Suprapubic skin (tissue), 4 donors: ENCODE measurements at places on chromosomes 1 and 21.
A peak's percentile ranks its signal among the peaks of the same experiment; 100 is the strongest.

GRCh38 chr1:31765041-31765467 is 914 bp upstream of the ADGRB2 start:
- DNase-seq: no peak

DNA sequence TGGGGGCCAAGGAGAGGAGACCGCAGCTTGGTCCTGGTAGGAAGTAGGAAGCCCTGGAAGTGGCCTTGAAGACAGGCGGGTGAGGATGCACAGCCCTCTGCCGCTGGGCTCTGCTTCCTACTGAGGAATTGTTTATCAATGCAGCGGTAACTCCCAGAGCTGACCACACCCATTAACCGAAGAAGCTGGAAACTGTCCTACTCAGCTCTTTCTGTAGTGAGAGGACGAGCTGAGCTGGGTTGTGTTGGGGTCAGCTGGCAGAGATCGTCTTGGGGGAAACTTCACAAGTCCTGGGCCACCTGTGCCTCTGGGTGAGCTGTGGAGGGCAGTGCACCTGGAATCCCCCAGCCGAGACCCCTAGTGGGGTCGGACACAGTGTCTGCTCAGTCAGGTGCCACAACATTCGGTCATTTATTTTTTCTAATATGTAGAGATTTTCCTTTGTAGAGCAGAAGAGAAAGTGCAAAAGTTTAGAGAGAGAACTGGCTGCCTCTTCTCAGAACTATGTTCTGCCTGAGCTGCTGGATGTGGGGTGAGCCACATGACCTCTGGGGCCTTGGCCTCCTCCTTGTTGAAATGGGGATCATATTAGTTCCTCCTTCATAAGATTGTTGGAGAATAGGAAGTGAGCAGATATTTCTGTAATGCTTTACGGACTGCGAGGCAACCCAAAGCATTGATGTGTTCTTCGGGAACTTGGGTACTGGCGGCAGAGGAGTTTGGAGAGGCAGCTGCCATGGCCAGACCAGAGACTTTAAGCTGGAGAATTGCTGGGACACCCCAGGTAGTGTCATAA is 3.6 kb downstream of the NECAP2 start:
- DNase-seq: no peak

DNA sequence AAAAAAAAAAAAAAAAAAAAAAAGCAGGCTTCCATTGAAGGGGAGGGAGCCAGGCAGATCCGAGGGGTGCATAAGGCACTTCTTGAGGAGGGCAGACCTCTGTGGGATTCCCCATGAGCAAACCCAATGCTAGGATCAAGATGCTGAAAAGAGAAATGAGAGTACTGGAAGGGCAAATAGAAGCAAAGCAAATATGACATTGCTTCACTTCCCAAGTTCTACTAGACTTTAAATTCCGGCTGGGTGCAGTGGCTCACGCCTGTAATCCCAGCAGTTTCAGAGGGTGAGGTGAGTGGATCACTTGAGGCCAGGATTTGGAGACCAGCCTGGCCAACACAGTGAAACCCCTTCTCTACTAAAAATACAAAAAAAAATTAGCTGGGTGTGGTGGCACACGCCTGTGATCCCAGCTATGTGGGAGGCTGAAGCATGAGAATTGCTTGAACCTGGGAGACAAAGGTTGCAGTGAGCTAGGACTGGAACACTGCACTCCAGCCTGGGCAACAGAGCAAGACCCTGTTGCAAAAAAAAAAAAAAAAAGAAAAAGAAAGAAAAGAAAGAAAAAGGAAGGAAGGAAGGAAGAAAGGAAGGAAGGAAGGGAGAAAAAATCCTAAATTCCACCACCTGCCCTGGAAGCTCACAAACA is 23.1 kb upstream of the PALMD start:
- DNase-seq: no peak

DNA sequence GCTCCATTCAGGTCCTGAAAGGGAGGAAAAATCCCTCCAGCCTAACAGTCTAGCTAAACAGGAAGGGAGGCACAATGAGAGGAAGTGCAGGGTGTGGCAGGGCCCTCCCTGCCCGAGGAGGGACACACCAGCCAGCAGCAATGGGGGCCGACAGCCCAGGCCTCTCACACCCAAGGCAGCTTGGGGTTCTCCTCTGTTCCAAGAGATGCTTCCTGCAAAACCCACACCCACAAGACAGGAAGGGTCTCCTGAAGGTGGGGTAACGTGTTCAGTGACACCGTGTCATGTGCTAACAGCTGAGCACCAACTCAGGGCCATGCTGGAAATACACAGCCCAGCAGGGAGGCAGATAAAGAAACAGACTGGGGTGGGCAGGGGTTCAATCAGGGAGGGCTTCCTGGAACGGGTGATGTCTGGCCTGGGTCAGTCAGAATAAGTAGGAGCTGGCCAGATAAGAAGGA is 10.2 kb downstream of the ECE1 start:
- no peak for DNase-seq

DNA sequence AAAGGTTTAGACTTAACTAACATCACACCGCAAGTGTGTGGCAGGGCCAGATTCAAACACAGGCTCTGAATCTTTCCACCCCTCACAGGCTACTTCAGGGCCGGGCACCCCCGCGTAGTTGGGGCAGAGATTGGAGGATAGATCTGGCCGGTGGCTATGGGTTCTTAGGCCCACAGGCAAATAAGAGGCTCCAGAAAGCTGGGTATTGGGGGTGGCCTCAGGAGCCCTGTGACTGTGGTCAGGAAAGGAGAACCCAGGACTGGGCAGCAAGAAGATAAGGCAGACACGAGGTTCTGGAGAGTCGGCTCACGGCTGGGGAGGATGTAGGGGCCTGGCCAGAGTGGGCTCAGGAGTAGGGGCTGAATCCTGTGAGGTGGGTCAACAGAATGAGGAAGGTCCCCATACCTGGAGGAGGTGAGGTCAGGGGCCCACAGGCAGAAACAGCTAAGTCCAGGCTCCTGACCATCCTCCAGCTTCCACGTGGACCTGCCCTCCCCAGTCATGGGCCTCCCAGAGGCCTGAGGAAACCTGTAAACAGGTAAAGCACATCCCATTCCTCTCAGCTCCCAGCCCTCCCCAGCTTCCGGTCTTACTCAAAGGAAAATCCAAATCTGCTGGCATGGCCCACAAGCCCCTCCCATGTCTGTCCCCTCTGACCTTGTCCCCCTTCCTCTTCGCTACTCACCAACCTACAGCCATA is 306.2 kb downstream of the MATN1 start:
- peak; percentile 41 for DNase-seq

DNA sequence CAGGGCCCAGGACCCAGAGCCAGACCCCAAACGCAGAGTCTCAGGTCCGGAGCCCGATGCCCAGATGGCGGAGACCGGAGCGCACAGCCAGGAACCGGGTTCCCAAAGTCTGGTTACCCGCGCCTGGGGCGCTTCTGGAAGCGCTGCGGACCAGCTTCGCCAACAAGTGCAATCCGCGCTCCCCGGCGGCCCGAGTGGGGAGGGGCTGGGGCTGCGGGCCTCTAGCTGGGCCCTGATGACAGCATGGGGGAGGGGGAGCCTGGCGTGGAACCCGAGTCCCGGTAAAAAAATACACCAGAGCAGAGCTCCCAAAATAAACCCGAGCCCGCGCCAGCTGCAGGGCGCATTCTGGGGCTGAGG is 494 bp downstream of the NT5C1A start:
- no peak for DNase-seq

DNA sequence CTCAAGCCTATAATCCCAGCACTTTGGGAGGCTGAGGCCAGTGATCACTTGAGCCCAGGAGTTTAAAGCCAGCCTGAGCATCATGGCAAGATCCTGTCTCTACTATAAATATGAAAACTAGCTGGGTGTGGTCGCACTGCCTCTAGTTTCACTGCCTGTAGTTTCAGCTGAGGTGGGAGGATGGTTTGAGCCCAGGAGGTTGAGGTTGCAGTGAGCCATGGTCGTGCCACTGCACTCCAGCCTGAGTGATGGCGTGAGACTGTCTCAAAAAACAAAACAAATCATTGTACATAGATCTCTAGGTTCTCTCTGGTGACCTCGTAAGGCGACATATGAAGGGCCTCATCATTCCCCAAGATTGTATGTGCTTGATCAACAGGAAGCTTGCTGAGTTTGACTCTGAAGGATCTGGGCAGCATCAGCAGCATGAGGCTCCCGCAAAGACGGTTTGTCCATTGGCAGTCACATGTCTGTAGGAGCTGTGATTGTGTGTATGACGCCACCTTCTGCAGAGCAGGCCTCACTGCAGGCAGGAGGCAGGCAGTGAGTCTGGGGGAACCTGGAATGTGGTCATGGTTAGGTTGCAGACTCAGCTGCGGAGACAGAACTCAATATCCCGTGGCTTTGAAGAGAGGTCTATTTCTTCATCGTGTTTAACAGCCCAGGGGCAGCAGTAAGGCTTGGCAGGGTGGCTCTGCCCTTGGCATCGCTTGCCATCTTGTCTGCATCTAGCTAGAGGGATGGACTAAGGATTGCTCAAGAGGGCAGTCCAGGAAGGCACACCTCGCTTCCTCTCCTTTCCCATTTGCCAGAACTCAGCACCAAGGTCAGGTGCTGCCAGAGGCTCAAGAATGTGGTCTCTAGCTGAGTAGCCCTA is 14.0 kb downstream of the ATP5PO start:
- no peak for DNase-seq

DNA sequence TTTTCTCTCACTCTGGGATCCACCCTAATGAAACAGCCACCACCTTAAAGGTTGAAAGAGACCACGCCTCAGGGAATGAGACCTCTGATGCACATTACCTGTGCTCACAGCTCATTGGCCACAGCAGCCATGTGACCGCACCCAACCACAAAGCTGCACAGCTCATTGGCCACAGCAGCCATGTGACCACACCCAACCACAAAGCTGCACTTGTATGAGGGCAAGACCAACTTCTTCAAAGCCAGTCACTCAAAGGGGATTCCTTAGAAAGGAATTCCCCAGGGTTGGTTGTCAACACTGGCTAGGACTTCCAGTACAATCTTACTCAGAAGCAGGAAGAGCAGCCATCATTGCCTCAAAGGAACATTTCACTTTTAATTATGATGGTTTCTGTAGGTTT is 43.6 kb upstream of the PDE9A start:
- peak; percentile 65 for DNase-seq

DNA sequence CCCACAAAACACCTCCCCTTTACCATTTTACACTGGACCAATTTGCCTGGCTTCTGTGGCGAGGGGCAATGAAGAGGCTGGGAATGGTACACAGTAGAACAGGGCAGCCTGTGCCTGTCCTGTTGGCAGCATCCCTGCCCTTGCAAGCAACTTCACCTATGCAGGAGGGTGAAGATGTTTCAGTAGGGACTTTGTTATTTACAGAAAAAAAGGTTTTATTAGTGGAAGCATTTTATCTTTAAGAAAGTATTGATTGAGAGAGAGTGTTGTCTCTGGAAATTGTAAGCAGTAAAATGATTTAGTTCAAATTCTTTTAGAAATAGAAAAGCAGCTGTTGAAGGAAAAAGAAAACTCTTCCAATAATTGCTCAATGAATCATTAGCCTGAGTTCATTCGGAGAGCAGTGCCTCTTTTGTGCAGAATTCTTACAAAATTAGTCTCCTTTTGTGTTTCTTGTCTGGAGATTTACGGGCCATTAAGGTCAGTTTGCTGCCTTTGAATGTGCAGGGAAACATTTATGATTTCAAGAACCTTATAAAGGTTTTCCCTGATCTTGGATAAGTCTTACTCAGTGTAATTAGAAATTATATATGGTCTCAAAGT is 49.1 kb downstream of the HHAT start:
- DNase-seq: no peak

GRCh38 chr21:34969423-34970166 is 79.5 kb downstream of the RUNX1 start:
- DNase-seq: no peak

GRCh38 chr1:929712-930632 is 6.2 kb downstream of the SAMD11 start:
- no peak for DNase-seq

GRCh38 chr1:6982860-6983259 is 197.6 kb downstream of the CAMTA1 start:
- DNase-seq: no peak

DNA sequence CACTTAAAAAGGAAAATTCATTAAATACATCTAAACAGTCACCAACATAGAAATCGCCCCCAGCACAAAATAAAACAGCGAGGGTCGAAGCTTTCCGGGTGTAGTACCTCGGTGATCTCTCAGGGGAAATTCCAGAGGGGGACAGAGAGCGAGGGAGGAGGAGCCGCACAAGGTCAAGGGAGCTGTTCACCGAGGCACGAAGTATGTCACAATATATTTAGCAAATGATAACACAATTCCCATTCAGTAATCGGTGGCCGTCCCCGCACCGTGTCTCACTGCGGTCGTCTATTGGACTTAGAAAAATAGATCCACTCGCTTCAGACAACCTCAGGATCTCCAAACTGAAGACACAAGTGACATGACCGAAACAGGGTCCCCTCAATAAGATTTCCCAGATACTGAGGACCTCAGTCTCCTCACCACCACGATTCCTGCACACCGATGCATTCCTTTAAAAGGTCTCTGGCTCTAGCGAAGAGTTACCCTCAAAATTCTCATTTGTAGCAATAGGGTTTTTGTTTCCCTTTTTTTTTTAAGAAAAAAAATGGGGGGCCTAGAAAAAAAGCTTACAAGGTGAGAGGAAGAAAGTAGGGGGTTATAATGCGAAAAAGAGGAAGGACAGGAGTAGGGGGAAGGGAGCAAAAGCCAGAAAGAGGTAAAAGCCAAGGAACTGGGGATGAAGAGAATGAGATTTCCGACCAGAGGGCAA is 1.1 kb downstream of the LPGAT1 start:
- DNase-seq: no peak

DNA sequence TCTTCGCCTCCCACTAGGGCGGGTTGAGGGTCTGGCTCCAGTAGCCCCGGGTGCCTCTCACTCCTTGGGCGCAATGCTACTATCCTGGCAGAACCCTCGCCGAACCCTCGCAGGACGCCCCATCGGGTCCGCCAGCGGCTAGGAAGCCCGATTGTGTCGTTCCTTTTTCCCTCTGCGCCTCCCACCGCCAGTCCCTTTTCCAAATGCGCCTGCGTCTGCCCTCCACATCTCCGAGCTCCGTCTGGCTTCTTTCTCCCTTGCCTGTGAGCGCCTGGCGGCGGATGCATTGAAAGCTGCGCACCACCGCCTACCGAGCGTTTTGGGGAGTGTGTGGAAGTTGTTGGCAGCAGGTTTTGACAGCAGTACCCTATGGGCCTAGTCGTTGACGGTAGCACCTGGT is 1.0 kb upstream of the DIRAS3 start:
- peak; percentile 63 for DNase-seq

DNA sequence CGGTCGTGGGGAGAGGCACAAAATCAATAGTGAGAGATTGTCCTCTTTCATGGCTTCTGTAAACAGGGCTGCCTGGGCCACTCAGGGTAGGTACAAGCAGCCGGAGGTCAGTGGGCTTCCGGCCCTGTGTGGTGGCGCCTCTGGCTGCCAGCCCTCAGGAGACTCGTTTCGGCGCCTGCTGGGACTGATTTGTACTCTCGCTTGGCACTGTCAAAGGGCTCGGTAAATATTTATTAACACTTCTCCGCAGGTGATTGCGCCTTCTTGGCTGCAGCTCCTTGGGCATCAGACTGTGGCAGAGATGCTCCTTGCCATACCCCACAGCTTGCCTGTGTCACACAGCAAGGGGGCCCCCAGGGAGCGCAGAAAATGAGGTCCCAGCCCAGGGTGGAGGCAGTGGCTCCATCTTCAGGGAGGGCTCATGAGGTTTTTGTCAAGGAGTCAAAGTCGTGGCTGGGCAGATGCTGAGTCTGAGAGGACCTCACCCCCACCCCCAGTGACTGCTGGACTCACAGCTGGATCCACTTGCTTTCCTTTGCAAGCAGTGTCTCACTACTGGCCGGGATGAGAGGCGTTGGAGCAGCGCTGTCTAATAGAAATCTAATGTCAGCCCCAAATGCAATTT is 262.5 kb downstream of the GRIK3 start:
- no peak for DNase-seq

GRCh38 chr1:150613061-150613920 is 16.1 kb downstream of the ENSA start:
- no peak for DNase-seq
